Muscle of back (tissue), 13 donors: ENCODE measurements at places on chromosomes 5 and 9. TPM values are rescaled to one million over a fixed set of nuclear protein-coding genes. Genes with fewer than 3 reads are reported as not detected.
A peak's percentile ranks its signal among the peaks of the same experiment; 100 is the strongest.

- DNase-seq, result no peak
These were observed 354.0 kb downstream of the TMEM167A start for GRCh38 chr5:82723168-82723567.

GRCh38 chr5:167920589-167920988 lies 370.9 kb upstream of the WWC1 start:
- no peak for DNase-seq

- no peak for DNase-seq
These were observed 190.9 kb downstream of the GADD45G start for GRCh38 chr9:89795538-89796195.

- no peak for DNase-seq
These were observed 4.0 kb upstream of the RHOBTB3 start for GRCh38 chr5:95726811-95727763.

DNA sequence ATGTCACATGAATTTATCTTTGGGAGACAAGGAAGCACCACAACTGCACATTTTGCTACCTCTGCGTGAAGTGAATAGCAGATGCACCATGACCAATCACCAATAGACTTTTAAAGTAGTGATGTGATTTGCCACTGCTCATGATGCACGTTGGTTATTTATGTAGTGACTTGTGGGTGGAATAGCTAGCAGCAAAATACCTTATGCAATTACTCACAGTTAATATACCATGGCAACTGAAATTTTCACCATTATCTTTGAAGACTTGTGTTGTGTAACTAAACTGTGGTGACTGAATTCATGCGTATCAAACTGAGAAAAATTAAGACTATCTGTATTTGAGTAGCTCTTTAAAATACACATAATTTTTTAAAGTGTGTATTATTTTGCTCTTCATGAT lies 46.2 kb upstream of the TUSC1 start:
- no peak for DNase-seq

GRCh38 chr9:119418721-119419120 lies 49.5 kb upstream of the BRINP1 start:
- no peak for DNase-seq

DNA sequence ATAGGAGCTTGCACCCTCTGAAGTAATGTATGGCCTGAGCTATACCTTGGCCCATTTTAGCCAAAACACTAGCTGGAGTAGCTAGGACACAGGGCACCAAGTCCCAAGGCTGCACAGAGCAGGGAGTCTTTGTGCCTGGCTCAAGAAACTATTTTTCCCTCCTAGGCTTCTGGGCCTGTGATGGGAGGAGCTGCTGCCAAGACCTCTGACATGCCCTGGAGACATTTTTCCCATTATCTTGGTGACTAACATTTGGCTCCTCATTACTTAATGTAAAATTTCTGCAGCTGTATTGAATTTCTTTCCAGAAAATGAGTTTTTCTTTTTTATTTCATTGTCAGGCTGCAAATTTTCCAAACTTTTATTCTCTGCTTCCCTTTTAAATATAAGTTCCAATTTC lies 1099.2 kb downstream of the CDH18 start:
- DNase-seq, result peak; percentile 1

DNA sequence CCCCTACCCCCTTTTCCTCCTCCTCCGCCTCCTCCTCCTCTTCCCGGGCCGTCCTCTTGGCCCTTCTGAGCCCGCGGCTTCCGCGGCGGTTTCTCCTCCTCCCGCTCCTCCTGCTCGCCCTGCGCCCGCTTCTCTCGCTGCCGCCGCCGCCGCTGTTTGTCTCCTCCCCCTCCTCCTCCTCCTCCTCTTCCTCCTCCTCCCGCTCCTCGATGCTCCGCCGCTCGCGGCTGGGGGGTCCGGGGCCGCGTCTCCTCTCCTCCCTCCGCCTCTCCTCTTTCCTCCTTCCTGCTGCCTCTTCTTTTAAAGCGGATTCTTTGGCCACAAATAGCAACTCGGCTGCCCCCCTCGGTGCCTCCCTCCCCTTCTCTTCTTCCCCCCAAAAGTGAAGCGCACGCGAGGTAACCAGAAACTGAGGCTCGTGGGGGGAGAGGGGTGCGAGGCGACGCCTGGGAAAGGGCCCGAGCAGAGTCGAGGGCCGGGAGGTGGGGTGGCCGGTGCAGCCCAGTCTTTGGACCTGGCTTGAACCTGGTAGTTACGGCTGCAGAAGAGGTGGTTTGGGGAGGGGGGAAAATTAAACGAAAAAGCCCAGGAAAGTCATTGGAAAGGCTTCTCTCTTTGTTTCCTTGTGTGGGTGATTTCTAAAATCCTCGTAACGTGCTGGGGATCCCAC lies 1058.5 kb upstream of the DMAC1 start:
- DNase-seq, result peak; percentile 82

GRCh38 chr5:40958811-40959210 lies 49.5 kb downstream of the C7 start:
- no peak for DNase-seq

- DNase-seq, result no peak
These were observed 42.7 kb upstream of the ANGPTL2 start for GRCh38 chr9:127165116-127165515.

DNA sequence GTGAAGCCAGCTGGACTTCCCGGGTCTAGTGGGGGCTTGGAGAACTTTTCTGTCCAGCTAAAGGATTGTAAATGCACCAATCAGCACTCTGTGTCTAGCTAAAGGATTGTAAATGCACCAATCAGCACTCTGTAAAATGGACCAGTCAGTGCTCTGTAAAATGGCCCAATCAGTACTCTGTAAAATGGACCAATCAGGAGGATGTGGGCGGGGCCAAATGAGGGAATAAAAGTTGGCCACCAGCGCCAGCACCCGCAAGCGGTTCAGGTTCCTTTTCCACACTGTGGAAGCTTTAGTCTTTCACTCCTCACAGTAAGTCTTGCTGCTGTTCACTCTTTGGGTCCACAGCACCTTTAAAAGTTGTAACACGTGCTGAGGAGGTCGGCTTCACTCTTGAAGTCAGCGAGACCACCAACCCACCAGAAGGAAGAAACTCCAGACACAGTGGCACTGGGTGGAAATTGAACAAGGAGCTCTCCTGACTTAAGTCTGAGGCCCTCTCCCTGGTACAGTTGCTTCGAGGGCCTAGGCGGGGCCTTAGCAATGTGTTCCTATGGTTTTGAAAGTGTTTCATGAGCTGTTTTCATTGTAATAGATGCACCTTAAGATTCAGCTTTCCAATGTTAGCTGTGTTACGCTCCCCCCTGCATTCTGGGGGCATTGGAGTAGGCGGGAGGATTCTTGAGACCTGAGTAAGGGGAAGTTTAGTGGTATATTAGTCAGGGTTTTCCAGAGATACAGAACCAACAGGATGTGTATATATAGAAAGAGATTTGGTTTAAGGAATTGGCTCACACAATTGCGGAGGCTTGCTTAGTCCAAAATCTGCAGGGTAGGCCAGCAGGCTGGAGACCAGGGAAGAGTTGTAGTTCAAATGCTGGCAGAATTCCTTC lies 21.5 kb upstream of the MYO10 start:
- DNase-seq, result peak; percentile 23

GRCh38 chr5:72746736-72747135 lies 69.7 kb upstream of the TNPO1 start:
- no peak for DNase-seq

DNA sequence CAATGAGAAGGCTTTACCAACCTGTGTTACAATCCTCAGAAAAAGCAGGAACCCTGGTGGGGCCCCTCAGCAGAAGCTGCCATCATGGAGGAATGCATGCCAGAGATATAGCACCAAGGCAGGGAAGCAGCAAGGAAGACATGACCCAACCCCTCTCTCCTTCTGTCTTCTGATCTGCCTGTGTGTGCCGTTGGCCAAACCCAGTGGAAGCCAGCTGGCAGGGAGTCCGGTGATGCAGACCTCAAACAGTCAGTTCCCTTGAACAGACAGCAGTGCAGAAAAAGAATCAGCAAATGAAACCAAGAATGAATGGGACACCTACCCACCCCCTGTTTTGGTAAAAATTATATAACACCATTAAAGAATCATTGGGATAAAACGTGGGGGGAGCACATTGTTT lies 234.2 kb downstream of the ZNF608 start:
- DNase-seq, result peak; percentile 47

The CFAP77 gene
- not detected for polyA plus RNA-seq

The ARHGEF28 gene
- 3.9 TPM for polyA plus RNA-seq

The OBP2B gene
- not detected for polyA plus RNA-seq

The GDNF gene
- 6.1 TPM for polyA plus RNA-seq
